ENCODE measurements at places on chromosomes 5 and 9.

DNA sequence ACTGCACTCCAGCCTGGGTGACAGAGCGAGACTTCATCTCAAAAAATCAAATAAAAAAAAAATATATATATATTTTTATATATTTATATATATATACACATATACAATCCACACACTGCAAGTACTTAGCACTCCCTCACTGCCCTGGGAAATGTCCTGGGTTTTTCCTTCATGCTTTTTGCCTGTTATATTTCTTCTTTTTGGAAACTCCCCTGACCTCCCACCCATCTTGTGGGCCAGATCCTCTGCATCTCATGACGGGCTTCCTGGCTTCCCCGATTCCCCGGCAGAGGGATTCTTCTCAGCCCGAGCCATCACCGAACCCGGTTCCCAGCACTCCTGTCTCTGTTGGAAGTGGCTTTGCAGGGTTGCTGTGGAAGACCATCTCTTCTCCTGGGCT lies 39.5 kb upstream of the NCS1 start:
- DNase-seq, result no peak

- no peak for DNase-seq
Measured at GRCh38 chr9:76379494-76379893, 14.7 kb downstream of the RFK start.

- no peak for DNase-seq
Measured at GRCh38 chr9:133576875-133577736, 32.1 kb downstream of the FAM163B start.

- DNase-seq, result no peak
Measured at GRCh38 chr5:87109746-87110145, 157.9 kb upstream of the RASA1 start.

GRCh38 chr9:79280691-79281090 lies 291.1 kb upstream of the TLE4 start:
- DNase-seq, result no peak

DNA sequence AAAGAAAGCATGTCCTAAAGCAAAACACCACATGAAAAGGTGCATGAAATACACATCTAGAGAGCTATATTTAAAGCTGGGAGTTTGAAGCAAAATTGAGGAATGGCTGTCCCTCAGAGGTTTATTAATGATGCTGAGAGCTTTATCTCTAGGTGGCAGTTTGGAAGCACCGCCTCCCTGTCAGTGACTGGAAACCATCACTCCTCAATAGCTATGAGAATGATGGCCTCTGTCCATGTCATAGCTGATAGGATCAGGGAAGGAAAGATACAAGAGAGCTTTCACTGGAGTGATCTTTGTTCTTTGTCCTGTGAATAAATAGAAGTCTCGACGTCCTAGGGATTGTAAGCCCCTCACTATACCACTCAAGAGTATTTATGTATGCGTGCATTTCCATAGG lies 110.5 kb downstream of the NUDT12 start:
- no peak for DNase-seq

- no peak for DNase-seq
Measured at GRCh38 chr9:93959739-93960154, 4.6 kb upstream of the BARX1 start.

GRCh38 chr5:74903165-74903787 lies 37.1 kb upstream of the FAM169A start:
- DNase-seq, result no peak

DNA sequence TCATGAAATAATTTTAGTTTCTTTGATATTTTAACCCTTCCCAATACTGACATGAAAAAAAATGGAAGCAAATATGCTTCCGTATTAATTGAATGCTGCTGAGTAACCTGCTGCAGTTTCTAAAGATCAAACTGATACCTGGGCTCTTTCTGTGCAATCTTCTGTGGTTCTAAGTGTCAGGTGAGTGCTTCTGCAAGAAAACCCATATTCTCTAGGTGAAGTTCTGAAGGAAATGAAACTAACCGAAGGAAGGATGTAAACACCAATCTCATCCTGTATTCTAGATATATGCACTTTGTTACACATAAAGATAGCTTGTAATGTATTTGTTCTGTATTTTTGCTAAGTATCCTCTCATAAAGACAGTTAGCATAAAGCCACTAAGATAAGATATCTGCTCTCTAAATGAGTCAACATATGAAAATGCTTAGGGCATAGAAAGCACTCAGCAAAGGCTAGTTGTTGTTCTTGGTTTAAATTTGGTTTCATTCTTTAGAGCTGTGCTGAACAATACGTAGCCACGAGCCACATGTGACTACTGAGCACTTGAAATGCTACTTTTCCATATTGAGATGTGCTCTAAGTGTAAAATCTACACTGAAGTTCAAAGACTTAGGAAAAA lies 52.0 kb downstream of the ITGA2 start:
- no peak for DNase-seq

DNA sequence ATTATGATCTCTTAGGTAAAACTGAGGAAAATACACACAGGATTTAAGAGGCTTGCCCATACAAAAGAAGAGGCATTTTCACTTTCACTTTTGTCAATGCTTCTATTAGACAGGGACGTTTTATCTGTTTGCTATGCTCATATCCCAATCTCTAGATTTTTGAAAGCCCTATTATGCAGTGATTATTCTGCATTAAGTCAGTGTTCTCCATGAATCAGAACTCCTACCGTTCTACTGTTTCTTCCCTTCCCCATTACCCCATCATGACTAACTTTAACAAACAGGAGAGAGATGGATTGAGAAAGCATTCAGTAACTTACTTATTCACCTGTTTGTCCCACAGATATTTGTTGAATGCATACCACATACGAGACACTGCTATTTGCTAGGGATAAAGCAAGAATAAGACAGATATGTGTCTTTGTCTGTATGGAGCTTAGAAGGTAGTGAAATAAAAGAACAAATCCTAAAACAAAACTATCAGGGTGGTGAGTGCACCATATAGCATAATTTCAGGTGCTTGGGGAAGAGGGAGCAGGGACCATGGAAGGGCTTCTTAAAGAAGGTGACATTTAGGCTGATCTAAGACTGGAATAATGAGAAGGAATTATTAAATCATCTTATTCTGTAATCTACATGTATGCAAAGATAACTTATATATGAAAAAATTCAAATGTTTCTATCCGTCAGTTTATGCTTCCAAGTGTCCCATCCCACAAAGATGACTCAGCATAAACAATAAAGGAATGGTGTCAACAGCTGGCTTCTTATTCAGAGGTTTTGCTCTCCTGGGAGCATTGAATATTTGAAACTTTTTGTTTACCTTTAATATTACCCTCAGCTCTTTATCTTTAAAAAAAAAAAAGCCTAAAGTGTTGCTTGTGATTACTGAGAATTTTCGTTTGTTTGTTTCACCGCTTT lies 328.1 kb downstream of the HINT1 start:
- DNase-seq, result no peak

GRCh38 chr9:27019589-27019988 lies 14.1 kb upstream of the LRRC19 start:
- DNase-seq, result no peak

GRCh38 chr9:113649054-113649453 lies 185.5 kb downstream of the RGS3 start:
- no peak for DNase-seq

- no peak for DNase-seq
Measured at GRCh38 chr5:135308245-135308644, 90.8 kb downstream of the MACROH2A1 start.

GRCh38 chr9:73023025-73023541 lies 70.2 kb upstream of the ALDH1A1 start:
- no peak for DNase-seq

DNA sequence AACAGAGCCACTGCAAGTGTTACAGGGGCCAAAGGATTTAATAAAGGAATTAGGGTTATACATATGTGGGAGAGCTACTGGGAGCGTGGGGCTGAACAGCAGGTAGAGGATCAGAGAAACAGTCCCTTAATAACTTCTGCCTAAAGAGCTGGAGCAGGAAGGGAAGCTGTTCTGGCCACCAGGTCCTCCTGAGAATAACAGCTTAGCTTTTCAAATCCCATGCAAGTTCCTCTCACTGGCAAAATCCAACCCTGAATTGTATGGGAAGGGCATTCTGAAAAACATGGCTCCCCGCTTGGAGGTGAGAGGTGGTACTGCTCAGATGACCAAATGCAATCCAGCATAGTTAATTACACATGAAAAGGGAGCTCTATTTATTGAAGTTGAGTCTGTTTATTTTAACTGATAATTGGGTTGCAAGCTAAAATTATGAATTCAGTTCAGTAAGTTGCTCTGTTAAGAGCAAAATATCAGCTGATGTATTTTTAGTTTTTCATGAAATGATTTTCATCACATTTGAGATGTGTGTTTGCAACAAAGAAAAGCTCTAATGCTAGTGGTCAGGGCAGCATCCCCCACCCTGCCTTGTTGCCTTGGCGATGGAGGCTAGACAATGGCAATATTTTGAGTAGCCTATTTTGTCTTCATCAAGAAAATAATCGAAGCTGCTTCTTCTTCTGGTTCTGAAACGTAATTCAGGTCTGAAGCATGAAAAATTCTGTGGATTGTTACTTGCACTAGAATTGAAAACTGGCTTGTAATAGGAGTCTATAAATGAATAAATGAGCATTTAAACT lies 58.4 kb upstream of the SH3GL2 start:
- no peak for DNase-seq

DNA sequence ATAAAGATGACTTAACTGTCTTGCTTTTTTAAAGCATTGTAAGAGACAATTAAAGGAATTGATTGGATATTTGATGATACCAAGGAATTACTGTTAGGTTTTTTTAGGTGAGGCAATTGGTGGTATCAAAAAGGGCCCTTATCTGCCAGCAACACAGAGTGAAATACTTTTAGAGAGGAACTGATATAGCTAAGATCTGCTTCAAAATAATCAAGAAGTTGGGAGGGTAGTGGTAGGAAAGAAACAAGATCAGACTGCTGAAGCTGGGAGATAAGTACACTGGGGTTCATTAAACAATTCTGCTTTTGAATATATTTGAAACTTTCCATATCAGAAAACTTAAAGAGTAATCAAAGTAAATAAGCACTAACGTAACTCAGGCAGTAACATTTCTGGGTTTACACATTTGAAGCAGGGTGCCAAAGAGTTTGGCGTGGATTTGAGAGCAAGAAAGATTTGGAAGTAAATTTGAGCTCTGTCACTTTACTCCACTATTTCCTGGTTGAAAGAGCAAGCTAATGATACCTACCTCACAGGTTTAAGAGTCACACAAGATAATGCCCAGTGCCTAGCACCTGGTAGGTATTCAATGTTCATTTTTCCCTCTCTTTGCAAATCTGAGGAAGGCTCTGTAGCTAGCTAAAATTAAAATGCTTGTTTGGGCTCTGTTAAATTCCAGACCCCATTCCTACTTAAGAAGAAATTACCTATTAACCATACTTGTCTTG lies 6.9 kb downstream of the ERMP1 start:
- no peak for DNase-seq

DNA sequence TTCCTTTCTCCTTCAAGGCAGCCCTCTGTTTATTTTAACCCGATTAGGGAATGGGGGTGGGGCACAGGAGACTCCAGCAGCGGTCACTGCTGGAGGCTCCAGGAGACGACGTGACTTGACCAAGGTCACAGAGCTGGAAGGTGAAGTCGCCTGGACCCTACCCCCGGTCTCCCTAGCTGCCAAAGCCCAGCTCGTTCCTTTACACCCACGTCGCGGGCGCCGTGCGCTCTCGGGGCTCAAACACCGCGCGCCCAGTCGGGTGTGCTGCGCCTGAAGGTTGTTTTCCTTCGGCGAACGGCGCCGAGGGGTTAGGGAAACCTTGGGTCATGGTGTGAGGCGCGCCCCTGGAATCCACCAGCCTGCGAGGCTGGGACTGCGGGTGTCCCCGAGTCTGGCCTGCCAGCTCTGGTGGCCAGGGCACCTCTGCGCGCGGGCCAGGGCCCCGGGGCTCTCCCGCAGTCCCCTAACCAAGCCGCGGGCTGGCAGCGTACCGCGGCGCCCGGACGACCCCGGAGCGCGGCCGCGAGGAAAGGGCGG lies 747 bp upstream of the UNC5A start:
- DNase-seq, result no peak

GRCh38 chr5:158642879-158643278 lies 456.8 kb downstream of the EBF1 start:
- DNase-seq, result no peak

DNA sequence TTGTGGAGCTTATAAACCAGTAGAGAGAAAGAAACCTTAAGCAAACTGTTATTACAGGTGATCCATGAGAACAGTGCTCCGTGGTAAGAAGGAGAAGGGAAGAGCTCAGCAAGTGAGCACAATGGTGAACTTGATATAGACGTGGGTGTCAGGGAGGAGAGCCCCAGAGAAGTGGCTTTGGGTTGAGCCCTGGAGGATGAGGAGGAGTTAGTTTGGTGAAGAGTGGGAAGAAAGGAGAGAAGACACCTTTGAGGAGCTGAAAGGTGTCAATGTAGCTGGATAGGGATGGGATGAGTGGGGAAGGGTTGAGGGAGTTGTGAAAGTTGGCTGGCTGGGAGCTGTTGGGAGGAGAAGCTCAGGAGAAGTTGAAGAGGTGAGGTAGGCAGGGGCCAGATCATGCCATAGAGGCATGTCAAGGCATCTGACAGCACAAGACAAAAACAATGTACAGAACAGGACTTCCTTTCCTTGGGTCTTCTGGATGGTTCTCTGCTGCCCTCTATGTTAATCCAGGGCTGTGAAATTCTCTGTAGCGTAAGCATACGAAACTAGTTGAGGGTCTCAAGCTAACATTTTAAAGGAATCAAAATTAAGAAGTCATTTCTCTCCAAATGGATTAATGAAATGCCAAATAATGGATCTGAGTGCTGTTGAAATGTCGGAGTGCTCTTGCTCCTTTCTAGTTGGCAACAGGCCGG lies 501.9 kb downstream of the KDM4C start:
- DNase-seq, result no peak

GRCh38 chr5:141330299-141331080 lies at the start of gene PCDHGA1:
Gene PCDHGA1, plus strand, starts transcription at chr5:141330514.
- no peak for DNase-seq

DNA sequence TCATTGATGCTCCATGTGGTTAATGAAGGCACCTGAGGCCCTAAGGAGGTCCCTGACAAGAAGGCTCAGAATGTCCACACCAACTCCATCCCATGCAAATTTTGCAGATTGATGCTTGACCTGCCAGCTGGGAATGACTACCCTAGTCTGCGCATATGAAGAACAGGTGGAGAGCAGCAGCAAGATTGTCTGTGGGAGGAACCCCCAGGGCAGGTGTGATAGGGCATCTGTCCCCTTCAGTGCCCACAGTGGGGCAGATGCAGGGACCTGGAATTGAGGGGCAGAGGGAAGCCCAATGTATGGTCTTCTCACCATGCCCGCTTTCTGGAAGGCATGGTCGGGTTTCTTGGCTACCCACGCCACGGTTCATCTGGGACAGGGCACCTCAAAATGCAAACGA lies 79.6 kb downstream of the MACROH2A1 start:
- DNase-seq, result peak; percentile 1

- DNase-seq, result no peak
Measured at GRCh38 chr5:137024044-137024443, 475.1 kb downstream of the SPOCK1 start.
